ENCODE measurements at places on chromosomes 5 and 9. TPM values are rescaled to one million over a fixed set of nuclear protein-coding genes. Genes with fewer than 3 reads are reported as not detected.

GRCh38 chr5:132256783-132257130, 739 bp upstream of the PDLIM4 start:
- DNase-seq: no peak

DNA sequence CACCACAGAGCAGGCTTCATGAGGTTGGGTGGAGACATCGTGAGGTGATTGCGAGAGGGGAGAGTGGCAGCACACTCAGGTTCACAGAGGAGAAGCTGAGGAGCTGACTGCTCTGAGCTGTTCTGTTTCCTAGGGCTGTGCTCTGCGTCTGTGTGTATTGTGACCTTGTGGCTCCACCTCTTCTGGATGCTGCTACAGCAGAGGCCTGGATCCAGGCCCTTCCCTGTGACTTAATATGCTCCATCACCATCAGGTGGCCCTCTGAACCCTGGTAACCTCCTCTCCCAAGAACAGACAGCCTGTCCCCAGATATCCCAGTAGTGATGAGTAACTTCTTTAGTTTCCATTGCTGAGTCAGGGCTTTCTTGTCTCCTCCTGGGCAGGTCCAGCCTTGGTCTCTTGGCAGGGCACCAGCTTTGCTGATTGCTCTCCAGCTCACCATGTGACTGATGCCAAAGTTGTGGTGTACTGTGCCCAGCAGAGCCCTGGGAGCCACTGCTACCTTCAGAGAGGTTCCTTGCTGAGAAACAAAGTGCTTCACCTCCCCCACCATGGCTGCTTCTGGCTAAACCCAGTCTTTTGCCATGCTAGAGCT, 212.8 kb upstream of the CHD1 start:
- no peak for DNase-seq

Gene NHP2
- 38.8 TPM for total RNA-seq

DNA sequence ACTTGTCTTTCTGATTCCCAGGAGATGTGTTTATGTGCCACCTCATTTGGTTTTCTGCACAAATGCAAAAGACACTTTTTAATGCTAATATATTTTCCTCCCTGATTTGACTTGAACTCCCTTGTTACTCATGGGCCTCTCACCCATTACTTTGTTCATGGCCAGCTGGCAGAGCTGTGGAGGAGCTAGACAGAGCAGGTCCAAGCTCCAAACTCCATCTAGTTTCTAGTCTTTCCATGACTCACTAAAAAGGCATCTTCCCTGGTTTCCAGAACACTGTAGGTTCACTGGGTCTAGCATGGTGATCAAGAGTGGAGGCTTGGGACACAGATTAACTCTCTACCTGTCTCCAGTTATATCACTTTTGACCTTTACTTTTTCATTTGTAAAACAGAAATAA, 161.0 kb upstream of the SLC28A3 start:
- DNase-seq: no peak

DNA sequence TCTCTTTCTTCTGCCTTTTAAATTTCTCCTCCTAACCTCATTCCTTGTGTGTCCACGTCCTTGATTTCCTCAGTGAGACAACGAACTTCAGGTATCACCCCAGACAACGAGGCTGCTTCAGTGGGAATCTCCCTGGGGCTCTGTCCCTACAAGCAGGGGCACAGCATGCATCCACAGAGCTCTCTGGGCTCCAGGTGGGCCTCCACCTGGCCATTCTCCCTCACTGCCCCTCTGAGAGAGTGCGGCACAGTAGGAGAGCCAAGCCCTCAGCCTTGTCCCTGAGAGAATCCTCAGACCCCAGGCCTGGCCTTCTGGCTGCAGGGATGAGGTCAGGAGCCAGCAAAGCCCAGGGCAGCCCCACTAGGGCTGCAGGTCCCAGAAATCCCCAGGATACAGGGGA, 105.3 kb downstream of the LHFPL2 start:
- no peak for DNase-seq

GRCh38 chr5:17308326-17309065, 91.1 kb downstream of the BASP1 start:
- no peak for DNase-seq

GRCh38 chr5:178223828-178224335, 8.7 kb downstream of the PHYKPL start:
- DNase-seq: peak; percentile 24

GRCh38 chr5:122501089-122501435, 189.0 kb downstream of the SNCAIP start:
- peak; percentile 82 for DNase-seq

- DNase-seq: no peak
These were observed 233.3 kb downstream of the PCSK1 start for GRCh38 chr5:96199713-96200183.

DNA sequence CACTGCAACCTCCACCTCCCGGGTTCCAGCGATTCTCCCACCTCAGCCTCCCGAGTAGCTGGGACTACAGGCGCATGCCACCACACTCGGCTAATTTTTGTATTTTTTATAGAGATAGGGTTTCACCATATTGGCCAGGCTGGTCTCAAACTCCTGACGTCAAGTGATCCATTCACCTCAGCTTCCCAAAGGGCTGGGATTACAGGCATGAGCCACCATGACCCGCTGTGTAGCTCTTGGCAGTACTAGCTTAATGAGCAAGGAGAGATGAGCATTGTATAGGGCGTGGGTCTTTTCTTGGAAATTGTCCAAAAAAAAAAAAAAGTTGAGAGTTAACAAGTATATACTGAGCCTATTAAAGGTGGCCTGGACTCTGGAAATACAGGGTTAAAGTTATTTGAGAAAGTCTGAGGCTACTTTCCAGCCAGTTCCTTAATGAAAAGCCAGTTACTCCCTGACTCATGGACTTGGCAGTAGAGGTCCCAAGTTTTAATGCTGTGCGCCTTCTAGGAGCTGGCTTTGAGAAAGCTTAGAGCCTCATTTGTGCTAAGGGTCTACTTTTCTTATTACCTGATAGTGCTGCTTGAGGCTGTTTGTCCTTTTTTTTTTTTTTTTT, 4.2 kb upstream of the FGF18 start:
- DNase-seq: peak; percentile 76

DNA sequence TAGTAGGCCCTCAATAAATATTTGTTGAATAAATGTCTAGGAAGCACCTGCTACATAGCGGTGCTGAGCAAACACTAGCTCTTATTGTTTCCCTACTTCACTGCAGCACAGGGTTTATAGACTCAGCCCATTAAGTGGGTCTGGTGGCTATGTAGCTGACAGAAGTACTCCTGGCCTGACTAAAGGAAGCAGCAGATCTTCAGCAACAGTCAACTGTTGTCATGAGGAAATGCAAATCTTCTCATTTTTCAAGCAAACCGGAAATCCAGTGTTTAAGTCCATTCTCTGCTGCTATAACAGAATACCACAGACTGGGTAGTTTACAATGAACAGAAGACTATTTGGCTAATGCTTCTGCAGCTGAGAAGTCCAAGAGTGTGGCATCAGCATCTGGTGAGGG, 2.8 kb upstream of the TEX10 start:
- no peak for DNase-seq

Gene MEF2C
- 48.6 TPM for total RNA-seq

- peak; percentile 2 for DNase-seq
These were observed 356.5 kb upstream of the TUSC1 start for GRCh38 chr9:26034786-26035185.

DNA sequence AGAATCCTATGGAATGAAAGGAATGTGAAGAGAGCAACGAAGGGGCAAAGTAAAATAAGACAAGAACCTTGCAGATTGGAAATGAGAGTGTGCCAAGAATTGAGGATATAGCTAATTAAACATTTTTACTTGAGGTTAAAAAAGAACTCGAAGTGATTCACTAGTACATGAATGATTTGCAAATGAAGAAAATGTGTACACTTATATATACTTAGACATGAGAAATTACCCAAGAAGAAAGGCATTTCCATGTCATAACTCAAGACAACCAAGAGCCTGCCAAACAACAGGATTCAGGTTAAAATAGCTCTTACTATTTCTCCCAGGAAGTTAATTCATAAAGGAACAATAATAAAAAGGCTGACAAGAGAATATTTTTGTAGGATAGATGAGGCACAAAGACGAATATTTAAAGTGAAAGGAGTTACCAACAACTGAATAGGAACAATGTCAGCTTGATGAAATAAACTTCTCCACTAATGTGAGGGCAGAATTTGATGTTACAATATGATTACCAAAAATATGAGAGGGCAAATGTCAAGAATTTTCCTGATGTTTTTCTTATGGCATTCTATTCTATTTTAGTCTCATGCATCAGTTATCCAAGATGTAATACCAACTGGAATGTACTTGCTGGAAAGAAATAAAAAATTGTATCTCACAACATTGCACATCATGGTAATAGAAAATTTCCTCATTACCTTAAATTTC, 18.9 kb upstream of the NPR3 start:
- peak; percentile 42 for DNase-seq

DNA sequence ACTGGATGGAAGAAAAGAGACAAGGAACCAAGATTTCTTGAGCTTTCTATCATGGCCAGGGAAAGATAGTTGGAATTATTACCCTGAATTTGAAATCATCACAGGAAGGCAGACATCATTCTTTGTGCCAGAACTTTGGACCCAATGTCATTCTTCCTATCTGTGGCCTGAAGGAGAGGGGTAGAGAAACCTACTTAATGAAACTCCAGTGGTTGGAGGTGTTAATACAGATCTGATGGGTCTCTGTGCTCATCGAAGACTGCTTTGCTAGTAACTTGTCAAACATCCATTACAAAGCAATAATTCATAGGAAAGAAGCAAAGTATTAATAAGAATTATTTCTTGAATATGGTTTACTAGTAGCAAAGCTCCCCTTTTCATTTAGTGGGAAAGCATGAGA, 26.9 kb downstream of the PRLR start:
- DNase-seq: no peak

Data from umbilical cord (tissue), 2 donors.